Stimulated activated CD4-positive, alpha-beta T cell treated with anti-CD3 and anti-CD28 coated beads, Interleukin-15, amount 100 ng/mL, for 1 hour (primary cell): ENCODE measurements at places on chromosomes 6 and 20.

- peak; percentile 59 for DNase-seq
Observed at GRCh38 chr6:158026054-158026900, 44.6 kb downstream of the SYNJ2 start.

DNA sequence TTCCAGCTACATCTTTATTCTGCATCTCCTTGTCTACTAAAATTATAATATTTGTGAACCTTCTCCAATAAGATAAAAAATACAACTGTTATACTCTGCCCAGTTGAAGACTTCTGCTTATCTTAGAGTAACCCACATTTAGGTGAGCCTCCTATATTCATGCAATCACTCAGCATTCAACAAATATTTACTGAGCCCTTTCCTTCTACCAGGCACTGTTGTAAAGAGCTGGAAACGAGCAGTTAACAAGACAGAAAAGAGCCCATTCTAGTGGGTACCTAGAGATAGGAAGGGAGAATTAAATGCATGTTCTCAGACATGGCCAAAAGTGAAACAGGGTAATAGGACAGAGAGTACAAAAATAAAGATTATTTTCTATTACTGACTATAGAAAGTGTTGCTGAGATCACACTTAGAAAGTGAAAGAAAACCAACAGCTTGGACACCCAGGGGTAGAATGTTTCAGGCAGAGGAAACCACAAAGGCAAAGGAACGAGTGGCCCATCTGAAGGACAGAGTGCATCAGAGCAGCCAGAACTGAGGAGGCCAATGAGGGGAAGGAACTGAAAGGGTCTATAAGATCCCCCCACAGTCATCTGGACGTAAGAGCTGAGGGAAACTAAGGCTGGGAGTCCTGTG lies 50.8 kb upstream of the SMLR1 start:
- no peak for DNase-seq

DNA sequence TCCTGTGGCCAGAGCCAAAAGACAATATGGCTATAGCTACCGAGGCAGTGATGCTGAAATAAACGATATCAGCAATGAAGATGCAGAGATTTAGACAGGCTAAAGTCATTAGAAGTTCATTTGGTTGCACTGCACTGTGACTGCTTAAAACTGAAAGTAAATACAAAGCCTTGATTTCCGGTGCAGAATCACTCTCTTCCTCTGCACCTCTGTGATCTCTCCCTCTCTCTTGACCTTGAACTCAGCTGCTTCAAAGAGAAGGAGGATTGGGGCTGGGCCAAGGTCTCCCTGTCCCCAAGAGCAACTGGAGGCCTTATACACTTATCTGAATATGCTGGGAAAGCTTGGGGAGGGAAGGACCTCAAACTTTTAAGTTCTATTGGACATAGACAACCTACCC lies 34.6 kb upstream of the SPACA1 start:
- DNase-seq: no peak

DNA sequence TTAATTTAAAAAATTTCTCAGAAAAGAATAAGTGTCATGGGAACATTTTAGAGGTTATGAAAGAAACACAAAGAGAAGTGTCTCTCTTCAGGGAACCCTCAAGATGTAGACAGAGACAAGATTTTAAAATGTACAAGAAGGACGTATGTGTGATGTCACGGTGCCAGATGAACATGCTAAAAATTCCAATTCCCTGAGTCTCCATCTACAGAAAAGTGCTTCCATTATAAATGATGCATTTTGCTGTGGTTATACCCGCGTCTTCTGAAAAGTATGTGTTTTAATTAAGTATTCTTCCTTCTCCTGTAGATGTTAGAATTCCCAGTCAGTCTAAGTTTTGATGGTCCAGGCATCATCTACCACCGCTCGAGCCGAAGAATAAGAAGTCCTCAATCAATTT lies 489.1 kb downstream of the PREX1 start:
- no peak for DNase-seq

- no peak for DNase-seq
Observed at GRCh38 chr20:56730003-56730402, 100.9 kb downstream of the TFAP2C start.

DNA sequence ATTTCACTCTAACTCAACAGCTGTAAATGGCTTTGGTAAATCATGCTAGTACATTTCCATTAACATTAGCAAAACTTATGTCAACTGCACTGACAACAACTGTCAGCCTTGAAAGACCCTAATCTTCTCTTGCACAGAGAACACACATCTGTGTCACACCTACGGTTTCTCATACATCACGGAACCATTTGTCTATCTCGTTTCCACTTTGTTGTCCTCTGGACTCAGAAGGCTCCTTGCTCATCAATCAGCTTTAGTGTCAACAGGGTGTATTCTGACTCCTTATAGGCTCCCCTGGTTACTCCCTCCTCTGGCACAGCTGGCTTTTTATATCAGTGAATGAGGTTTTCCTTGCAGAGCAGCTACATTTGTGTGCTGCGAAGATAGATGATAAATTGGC lies 49.3 kb downstream of the CD83 start:
- no peak for DNase-seq

GRCh38 chr20:40547483-40548091 lies 141.4 kb downstream of the MAFB start:
- DNase-seq: no peak

DNA sequence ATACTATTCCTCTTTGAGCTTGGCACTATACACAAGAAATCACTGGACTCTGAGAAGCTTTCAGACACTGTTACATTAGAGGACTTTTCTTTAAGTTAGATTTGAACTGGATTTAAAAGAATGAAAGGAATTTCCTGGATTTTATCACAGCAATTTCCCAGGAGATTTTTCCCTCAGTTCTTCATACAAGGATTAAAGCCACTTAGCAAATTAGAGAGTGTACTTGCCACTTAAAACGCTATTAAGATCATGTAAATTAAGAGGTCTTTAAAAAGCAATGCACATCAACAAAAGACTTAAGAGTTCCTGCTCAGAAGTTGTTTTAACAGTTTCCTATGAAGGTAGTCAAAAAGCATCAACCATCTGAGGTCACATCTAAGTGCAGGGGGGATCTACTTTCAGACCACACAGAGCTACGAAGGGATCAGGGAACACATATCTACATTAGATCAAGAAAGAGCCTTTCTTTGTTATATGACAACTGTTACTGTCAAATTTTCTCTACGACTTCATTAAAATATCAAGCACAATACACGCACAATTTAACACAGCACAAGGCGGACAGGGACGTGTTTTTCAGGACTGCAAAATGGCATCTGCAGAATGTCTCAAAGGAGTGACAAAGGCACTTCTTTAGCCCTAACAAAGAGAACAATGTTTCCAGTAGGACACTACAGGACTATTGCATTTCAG lies 65.8 kb downstream of the EPB41L2 start:
- no peak for DNase-seq

DNA sequence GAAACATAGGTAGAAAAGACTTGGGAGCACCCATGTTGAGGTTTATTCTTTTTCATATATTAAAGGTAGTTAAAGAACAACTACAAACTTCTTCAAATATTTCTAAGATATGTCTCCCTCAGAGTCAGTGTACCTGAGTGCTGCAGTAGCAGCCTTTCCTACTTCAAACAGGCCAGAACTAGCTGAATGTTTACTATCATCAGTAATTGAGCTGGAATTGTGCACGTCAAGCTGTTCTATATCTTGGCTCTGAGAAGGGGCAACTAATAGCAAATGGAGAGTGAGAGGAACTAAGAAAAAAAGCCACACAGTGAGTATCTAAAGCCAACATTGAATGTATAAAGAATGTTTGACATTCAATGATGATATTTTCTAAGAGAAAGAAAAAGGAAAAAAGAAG lies 21.7 kb downstream of the MTCL3 start:
- DNase-seq: no peak

- DNase-seq: no peak
Observed at GRCh38 chr6:63582579-63583231, 10.4 kb downstream of the LOC128125822 start.

DNA sequence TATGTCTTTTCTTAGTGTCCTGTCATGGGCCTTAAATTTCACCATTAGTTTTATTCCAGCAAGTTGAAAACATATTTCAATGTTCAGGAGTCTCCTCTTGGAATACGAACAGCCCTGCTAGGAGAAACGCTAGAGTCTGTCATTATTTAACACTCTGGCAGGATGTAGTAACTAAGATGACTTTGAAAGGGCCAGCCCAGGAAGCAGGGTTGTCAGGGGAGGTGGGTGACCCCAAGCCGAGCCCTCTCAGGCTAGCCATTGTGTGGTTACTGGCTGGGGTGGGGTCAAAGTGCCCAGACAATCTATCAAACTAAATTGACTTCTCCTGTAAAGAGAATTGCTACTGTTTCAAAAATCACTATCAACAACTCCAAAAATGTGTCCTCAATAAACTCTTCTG lies 67.8 kb downstream of the LY86 start:
- no peak for DNase-seq

DNA sequence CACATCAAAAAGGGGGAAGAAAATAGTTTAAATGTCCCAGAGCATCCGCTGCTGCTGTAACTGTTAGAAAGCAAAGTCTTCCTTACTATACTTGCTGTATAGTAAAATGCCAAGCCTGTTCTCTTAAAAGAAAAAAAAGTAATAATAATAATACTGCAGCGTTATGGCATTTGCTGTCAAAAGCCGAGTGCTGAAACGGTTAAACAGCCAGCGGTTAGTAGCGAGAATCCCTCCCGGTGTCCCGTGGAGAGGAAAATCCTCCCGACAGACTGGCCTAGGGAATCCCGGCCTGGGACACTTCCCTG lies 19.5 kb upstream of the NFATC2 start:
- no peak for DNase-seq

GRCh38 chr6:79610306-79611009 lies 20.7 kb upstream of the SH3BGRL2 start:
- no peak for DNase-seq

DNA sequence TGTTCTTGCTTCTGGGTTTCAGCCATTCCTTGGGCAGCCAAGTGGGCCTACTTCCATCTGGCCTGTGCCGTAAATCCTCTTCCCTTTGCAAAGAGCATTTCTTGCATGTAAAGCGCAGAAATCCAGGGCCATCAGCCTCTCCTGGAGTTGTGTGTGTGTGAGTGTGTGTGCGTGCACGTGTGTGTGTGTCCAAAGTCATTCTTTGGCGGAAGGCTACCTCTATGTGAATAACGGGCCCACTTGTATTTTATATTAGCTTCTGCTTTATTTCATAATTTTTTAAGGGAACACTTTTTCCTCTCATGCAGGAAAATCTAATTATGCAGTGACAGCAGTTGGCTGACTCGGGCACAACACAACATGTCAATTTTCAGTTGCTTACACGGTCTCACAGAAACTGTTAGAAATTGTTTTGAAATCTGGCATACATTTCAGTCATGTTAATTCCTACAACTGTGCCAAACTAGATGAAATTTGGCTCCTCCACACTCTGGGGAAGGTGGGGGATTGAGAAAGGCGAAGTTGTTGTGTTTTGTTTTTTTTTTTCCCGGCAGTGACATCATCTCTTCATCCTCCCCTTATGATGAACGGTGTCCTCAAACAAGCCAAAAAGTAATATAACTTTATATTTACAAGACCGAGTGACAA lies 223.7 kb upstream of the TSHZ2 start:
- no peak for DNase-seq

- no peak for DNase-seq
Observed at GRCh38 chr6:75415804-75416203, 77.8 kb downstream of the FILIP1 start.

DNA sequence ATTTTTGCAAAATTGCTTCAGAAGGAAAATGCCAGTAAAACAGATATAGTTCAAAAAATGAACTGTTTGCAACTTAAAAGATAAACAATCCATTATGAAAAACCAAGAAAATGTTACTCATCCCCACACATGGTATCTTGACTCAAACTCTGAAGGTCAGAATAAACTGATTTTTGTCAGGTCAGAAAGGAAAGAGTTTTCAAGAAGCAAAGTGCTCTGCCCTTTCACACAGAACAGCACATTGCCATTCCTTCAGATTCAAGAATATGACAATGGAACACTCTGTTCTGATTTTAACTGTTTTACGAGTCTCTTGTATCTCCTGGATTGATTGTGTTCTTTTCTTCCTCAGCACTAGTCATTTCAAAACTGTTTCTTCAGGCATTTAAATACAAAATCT lies 33.8 kb upstream of the NT5E start:
- no peak for DNase-seq

DNA sequence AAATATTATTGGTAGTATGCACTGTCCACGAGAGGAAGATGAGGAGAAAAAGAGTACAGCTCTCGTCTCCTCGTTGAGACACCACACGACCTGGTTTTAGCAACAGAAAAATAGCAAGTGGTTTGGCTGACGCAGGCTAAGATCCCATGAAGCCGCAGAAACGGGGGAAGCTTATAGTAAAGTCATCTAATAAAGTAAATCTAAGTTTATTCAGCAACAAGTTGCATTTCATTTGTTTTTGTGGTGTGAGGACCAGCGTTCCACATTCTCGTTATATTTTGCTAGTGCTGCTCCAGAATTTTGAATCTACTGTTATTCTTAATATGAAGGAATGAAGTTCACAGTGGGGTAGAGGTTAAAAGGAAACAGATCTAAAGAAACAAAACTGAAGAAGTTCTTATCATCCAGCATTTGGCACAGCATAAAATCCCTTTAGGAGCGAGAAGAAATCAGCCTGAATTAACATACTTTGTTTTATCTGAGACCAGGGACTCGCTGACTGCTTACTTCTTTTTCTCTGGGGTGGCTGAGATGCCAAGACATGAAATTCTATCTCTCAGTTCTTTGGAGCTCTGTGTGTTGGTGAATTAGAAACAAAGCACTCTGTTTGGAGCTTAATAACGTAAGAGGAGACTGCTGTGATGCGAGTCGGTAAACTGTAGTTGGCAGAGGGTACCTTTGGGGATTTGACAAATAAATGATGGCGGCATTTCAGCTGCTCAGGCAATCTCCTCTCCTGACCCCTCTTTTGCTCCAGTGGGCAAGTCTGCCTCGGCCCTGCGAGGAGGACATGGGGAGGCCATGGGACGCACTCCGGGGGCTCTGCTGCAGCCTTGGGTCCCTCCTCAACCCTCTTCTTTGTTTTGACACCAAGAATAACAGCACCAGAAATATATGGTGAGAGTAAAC lies 24.9 kb upstream of the IRF4 start:
- no peak for DNase-seq

GRCh38 chr6:35428421-35429149 lies 23.6 kb upstream of the FANCE start:
- DNase-seq: no peak

DNA sequence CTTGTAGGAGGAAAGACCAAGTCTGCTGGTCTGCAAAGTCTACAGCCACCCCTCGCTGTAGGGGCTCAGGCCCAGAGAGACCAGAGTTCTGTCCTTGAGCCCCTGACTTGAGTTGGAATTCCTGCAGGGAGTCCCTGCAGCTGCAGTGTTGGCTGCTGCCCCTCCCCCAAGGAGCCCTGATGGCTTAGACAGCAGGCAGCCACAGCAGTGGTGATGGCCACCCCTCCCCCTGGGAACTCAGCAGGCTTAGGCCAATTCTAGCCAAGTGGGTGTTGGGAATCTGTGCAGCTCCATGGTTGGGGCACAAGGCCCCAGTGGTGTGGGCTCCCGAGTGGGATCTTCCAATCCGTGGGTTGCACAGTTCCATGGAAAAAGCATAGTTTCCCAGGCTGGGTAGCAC lies 345.4 kb downstream of the CD109 start:
- DNase-seq: no peak

GRCh38 chr6:125307150-125307838 lies 5.5 kb upstream of the HDDC2 start:
- DNase-seq: no peak
